ENCODE measurements at places on chromosomes 6 and 20.

DNA sequence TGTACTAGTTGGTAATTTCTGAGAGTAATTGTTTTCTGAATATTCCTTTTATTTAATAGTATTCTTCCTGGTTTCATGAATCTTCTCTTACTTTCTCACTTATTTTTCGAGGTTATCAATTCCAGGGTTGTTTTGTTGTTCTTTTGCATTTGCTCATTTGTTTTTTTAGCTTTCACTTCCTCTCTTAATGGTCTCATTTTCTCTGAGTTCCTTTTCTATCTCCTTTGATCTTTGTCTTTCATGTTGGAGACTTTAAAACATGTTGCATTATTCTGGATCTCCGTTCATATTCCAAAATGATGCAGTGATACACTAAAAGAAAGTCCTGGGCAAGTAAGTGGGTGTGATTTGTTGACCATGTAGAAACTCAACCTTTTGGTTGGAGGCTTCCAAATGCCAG is 345.3 kb upstream of the SLC35B3 start:
- DNase-seq, result no peak

GRCh38 chr6:82396964-82397751 is 33.5 kb downstream of the TPBG start:
- DNase-seq, result no peak

GRCh38 chr6:25714765-25715164 is 39.8 kb upstream of the SLC17A4 start:
- DNase-seq, result no peak

GRCh38 chr6:132395015-132395597 is 6.2 kb downstream of the MOXD1 start:
- no peak for DNase-seq

GRCh38 chr6:137877113-137877512 is 10.1 kb downstream of the TNFAIP3 start:
- no peak for DNase-seq

- no peak for DNase-seq
Measured at GRCh38 chr6:145813285-145814034, 1.1 kb downstream of the FBXO30 start.

- DNase-seq, result no peak
Measured at GRCh38 chr6:37127961-37128862, 41.7 kb upstream of the PIM1 start.

DNA sequence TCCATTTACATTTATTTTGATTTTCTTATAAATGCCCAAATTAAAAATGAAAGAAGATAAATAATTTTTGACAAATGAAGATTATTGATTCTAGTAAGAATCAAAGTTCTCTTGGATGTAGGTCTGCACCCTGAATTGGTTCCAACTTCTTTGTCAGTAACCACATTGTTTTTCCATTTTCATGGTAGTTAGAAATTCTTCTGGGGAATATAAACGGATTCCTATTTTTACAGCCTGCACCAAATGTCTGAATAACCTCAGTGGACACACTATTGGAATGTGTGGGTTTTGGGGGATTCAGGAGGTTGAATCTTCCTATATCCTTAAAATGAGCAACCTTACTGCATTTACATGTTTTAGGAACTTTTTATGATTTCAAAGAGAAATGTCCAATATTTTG is 1085.3 kb upstream of the MAP3K7 start:
- no peak for DNase-seq

DNA sequence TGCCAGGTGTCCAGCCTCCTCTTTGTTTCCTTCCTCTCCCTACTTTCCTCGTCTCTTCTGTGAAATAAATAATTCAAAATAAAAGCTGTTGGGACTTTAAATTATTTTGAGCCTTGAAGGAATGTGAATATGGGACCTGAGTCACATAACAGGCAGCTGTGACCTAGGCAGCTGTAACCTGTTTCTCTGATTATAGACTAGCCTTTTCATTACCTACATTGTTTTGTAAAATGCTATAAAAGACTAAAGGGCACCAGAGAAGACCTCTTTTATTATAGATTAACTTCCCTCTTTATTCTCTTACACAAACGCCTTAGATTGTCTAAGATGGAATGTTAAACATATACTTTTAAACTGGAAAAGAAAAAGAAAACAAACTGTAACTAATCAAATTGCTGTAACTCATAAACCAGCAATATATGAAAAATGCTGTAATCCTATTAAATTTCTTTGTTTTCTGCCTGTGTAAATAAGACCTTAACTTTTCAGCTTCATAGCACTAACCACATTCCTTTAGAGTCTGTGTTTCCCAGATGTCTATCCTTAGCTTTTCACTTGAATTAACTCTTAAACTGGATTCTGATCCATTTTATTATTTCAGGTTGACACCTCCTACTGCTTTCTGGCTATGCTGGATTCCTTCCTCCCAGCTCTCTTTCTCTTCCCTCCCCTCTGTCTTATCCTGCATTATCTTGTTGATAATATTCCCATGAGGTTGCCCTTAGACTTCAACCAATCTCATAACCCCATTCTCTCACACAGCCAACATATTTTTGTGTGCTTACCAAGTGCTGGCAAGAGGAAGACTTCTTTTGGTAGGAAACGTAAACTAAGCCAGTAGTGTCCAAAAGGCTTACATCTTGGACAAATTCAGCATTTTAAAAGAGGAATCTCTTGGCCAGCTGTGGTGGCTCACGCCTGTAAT is 69.2 kb downstream of the TPD52L1 start:
- DNase-seq, result no peak

- DNase-seq, result no peak
Measured at GRCh38 chr6:138988469-138988834, 399 bp upstream of the REPS1 start.

DNA sequence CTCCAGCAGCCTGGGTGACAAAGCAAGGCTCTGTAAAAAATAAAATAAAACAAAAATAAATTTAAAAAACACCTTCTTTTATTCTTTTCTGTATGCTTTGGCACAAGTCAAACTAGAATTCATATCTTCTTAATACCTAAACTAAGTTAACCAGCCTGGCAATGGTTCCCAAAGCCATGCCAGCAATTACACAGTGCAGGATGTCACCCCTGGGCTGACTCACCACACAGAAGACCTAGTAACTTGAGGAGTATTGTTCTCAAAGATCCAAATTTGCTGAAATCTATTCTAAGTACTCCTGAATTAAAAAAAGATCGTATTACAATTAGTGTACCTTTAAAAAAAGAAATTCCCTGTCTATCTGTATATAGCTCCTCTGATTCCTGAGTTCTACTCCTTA is 162.7 kb upstream of the SGK1 start:
- no peak for DNase-seq

GRCh38 chr6:147724454-147724853 is 216.0 kb downstream of the SAMD5 start:
- no peak for DNase-seq

- DNase-seq, result no peak
Measured at GRCh38 chr6:110552901-110553641, 76.7 kb upstream of the SLC22A16 start.

GRCh38 chr20:1286267-1287024 is 20.4 kb downstream of the SNPH start:
- DNase-seq, result no peak

DNA sequence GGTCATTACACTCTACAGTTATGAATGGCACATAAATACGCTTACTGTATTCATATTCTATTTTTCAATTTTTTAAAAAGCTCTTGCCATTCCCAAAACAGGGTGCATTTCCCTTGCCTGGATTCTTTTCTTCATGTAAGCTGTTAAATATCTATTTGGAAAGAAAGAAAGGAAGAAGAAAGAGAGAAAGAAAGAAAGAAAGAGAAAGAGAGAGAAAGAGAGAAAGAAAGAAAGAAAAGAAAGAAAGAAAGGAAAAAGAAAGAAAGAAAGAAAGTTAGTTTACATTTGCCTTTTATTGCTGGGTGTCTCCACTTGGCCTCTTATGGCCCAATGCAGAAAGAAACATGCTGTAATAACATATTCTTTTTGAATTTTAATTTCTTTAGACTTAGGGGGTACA is 165.9 kb upstream of the ATXN1 start:
- no peak for DNase-seq

- no peak for DNase-seq
Measured at GRCh38 chr6:169312658-169313346, 59.2 kb upstream of the THBS2 start.

GRCh38 chr6:57242505-57242904 is 20.4 kb upstream of the RAB23 start:
- DNase-seq, result no peak

- no peak for DNase-seq
Measured at GRCh38 chr6:37257320-37257633, 295 bp upstream of the TBC1D22B start.

DNA sequence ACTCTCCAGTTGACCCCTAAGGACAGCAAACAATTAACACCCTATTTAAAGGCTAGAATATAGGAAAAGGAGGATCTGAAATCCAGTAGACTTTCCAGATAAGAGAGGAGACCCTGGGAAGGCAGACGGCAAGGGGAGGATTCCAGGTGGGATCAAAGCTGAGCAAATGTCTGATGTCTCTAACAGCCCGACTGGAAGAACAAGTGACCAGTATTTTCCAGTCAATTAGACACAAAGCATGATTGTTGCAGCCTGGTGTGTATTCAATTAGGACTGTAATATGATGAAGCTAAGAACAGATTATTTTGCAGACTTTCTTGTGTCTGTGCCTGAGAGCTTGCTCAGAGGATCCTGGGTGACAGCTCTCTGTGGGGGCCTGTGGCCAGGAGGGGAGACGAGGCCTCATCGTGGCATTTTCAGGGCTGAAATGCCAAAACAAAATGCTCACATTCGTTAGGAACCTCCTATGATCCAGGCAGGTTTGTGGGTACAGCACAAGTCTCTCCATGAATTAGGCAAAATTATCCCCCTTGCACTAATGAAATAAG is 471.8 kb upstream of the AGPAT4 start:
- no peak for DNase-seq
